ENCODE measurements at places on chromosomes 5 and 9. TPM values are rescaled to one million over a fixed set of nuclear protein-coding genes. Genes with fewer than 3 reads are reported as not detected.

PTBP3 gene
- 20.8 TPM for total RNA-seq

SEC24A gene
- 12.4 TPM for total RNA-seq

TAL2 gene
- total RNA-seq, result not detected

LHX3 gene
- not detected for total RNA-seq

RORB gene
- 0.73 TPM for total RNA-seq

C5orf58 gene
- not detected for total RNA-seq

SOHLH1 gene
- not detected for total RNA-seq

Measured in cardiac septum (tissue), 1 donor.